Kidney (tissue), 22 donors: ENCODE measurements at places on chromosomes 2 and 18.

DNA sequence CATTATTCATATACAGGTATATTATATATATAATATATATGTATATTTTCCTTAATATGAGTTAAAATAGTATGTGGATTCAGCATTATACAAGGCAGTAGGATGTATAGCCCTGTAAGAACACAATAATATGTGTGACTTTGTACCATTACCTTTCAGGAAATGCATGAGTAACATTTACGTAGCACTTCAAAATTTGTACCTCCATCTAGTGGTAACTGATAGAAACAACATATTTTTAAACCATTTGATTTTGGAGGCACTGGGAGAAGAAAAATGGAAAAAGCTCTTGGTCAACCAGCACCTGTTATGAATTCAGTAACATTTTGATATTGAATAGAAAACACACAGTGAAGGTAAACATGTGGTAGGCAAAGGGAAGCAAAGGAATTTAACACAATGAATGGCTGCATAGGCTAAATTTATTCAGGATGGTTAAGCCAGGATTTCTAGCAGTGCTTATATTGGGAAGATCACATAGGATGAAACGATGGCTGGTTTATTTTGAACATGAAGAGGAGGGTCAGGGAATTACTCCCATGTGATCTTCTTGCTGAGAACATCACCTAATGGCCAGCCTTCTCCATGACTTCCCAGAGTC is 565.5 kb downstream of the CCDC85A start:
- DNase-seq: no peak

DNA sequence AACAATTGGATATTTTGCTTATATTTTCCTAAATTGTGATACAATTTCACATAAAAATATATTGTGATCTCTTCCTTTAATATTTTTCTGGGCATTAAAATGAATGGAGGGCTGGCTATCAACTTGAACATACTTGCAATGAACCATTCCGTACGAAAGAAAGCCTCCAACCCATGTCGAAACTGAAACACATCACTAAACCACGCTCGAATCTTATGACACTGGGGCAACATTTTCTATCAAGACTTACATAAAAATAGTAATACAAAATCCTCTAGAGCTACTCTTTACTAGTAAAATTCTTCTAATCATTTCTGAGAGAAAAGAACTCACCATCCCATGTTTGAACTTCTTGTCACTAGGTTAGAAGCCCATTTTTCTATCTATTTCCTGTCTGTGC is 132.8 kb upstream of the DOK6 start:
- DNase-seq: no peak

- DNase-seq: no peak
These were observed 127.6 kb downstream of the QPCT start for GRCh38 chr2:37471994-37472393.

GRCh38 chr18:38690626-38691025 is 1125.0 kb upstream of the CELF4 start:
- no peak for DNase-seq

DNA sequence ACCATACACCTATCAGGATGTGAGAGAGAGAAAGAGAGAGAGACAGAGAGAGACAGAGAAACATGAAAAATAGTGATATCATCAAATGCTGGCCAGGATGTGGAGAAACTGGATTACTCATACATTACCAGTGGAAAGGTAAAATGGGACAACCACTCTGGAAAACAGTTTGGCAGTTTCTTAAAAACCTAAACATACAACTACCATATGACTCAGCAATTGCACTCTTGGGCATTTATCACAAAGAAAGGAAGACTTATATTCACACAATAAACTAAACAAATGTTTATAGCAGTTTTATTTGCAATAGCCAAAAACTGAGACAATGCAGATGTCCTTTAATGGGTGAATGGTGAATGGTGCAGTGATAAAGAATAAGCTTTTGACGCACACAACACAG is 29.1 kb downstream of the SLC4A3 start:
- DNase-seq: peak; percentile 82

GRCh38 chr2:8244639-8245038 is 437.2 kb upstream of the ID2 start:
- DNase-seq: no peak
